ENCODE measurements at places on chromosomes 16 and 17.

DNA sequence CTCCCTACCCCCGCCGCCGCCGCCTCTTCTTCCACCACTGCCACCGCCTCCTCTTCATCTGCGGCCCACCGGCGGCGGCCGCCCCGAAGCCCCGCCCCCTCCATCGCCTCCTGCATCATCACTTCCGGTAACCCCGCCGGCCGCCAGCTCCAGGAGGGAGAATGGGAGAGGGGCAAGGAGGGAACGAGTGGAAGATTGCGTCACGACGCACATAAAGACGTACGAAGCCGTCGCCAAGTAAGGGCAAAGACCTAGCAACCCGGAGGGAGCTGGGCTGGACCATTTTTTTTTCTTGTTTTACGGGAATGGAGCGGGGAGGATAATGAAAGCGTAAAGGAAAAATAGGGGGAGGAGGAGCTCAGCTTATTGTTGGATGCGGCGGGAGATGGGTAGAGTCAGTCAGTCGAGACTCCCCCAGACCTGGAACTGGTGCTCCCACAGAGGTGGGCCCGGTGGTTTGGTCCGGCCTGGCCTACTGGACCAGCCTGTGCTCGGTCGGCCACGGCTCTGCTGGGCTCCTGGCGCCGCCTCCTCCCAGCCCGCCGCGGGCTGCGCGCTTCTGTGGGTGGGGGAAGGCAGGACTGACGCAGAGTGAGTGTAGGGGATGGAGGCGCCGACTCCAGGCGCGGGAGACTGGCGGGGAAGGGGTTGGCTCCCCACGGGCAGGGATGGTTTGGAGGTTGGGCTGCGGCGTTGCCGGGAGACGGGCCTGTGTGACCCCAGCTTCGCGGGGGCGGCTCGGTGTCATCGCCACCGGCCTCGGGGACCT, at the start of the genes DCUN1D3 and LYRM1:
DCUN1D3 (minus strand) TSS at position 60 of the 769 bp plus-strand sequence. CDS start 37,820 bp downstream, outside the sequence.
LYRM1 (plus strand) TSS at position 473 of the 769 bp plus-strand sequence. CDS start 14,785 bp downstream, outside the sequence.
- no peak for DNase-seq

DNA sequence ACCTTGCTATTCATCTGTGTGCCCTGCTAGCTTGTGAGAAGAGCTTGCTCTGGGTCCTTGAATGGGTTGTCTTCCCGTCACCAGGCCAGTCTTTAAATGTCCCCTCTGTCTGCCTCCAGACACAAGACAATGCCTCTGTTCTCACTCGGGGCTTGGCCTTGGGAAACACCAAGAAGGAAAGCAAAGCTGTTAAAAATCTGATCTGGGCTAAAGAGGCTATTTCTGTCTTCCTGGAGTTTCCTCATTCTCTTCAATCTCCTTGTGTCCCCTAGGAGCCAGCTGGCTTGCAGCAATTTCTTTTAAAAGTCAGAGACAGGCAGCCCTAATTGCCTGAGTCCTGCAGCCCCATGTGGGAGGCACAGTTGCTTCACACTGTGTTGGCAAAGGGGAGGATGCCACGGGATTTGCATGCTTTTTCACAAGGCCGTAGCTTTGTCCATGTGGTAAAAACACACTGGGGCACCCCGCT, 2.5 kb downstream of the DNAI2 start:
- no peak for DNase-seq

DNA sequence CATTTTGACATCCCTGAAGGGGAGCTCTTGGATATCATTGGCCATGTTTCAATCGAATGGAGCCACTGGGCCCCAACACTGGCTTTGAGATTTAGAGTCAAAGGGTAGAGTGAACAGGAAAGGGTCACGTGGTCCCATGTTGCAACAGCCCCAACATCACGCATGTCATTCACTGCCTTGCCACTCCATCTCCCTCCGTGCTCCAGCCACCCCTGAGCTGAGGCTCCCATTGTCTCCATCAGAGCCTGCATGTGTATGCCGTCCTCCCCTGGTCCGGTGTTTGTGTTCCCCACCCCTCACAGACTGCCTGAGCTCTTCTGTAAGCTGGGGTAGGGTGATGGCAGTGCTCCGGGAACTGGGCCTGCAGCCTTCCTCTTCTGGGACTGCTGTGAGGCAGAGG, 12.1 kb downstream of the NFE2L1 start:
- DNase-seq, result no peak

DNA sequence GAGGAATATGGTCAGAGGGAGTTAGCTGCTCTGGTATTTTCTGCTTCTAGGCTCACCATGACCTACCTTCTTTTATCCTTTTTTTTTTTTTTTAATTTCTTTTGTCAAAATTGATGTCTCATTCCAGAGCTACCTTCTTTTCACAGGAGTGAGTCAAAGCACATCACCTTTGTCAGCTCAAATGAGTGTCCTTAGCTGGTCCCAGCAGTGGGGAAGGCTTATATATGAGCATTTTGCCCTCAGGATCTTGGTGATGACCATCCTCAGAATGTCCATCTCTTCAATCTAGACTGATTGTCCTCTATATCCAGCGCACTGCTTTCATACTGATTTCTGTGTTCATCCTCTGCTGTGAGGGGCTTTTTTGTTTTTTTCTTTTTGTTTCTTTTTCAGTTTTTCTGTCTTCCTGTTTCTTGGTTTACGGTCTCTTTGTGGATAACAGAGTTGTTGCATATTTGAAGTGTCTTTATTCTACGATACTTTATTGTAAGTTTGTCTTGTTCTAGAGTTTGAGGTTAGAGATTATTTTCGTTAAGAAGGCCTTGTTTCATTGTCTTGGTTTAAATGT, 24.9 kb downstream of the CBFB start:
- no peak for DNase-seq

- DNase-seq, result no peak
These were observed 11.0 kb downstream of the AIPL1 start for GRCh38 chr17:6423931-6424330.

DNA sequence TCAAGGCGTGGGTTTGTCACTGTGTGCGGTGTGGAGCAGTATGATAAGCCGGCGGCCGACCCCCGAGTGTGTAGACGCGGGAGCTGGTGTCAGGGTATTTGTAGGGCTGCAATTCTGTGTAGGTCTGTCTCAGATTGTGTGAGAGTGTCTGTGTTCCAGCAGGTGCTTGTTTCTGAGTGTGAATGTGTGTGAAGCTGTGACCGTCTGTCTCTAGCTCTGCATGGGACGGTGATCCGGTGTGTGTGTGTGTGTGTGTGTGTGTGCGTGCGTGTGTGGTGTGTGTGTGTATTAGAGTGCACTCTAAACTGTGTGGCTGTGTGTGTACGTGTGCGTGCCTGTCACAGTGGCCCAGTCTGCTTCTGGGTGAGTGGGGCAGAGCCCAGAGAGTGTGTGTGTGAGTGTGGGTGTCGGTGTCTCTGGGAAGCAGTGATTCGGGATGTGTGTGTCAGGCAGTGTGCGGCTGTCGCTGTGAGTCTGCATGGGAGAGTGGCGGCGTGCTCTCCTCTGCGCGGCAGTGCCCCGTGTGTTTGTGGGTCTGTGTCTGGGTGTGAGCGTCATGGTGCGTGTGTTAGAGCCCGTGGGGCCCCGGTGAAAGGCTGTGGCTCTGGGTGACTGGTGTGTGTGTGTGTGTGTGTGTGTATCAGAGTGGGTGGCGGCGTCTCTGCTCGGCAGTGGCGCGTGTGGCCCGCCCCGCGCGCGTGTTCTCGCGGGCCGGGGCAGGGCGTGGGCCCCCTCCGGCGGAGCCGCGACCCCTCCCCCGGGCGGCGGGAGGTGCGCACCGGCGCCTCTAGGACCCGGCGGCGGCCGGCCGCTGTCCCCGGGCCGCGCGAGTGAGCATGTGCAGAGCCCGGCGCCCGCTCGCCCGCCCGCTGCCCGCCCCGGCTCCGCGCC, at the start of gene WSCD1:
WSCD1 (plus strand) TSS at position 841 of the 891 bp plus-strand sequence. CDS start 10,280 bp downstream, outside the sequence.
- no peak for DNase-seq

DNA sequence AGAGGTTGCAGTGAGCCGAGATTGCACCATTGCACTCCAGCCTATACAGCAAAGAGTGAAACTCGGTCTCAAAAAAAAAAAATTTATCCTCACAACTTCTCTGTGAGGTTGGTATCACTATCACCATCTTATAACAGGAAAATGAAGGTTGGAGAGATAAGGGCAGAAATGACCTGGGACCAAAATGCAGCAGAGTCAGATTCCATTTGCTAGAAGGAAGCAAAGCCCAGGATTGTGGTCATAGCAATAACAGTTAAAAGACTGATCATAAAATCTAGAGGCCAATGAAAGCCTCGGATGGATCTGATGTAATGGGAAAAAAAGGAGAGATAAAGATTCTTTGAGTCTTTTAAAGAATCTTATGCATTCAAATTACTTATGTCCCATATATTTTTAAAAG, 69.6 kb upstream of the TEKT1 start:
- no peak for DNase-seq

DNA sequence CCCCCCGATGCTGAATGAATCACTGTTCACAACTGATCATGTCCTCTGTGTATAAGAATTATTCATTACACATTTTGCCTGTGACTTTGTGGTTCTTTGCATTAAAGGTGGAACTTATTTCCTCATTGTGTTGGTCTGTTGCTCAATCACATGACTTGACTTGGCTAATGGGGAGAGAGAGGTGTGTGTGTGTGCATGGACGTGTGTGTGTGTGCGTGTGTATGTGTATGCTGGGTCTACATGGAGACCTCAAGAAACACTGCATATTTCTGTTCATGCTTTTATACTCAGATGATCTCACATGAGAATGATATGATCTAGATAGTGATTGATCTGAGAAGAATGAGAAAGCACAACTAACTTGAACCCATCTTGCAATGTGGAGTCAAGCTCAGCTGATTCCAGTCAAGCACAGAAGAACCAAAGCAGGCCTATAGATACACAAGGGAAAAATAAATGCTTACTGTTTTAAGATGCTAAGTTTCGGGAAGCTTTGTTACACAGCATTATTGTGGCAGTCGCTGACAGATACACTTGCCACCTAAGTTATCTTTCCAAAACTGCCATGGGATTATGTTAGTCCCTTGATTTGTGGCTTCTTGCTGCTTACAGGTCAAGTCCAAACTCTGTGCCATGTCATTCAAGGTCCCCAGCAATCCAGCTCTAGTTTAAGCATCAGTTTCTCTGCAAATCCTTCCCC, 167.9 kb upstream of the ZFHX3 start:
- DNase-seq, result no peak

GRCh38 chr17:56977673-56978395, at the start of gene SCPEP1:
Gene SCPEP1 (plus strand): TSS chr17:56978131. CDS start chr17:56978160, 29 bp downstream.
- no peak for DNase-seq

- DNase-seq, result no peak
These were observed at the start of gene GIT1 for GRCh38 chr17:29589524-29590410. Gene GIT1 (minus strand): TSS chr17:29589648. CDS start chr17:29589378, 270 bp downstream.

GRCh38 chr17:42685831-42686230, 3.5 kb downstream of the CNTNAP1 start:
- DNase-seq, result no peak

GRCh38 chr16:84339311-84339710, 29.0 kb upstream of the ATP2C2 start:
- no peak for DNase-seq

GRCh38 chr16:83915081-83915480, 16.2 kb downstream of the MLYCD start:
- DNase-seq, result no peak

GRCh38 chr17:47902039-47902744, 6.2 kb downstream of the SP2 start:
- no peak for DNase-seq

GRCh38 chr16:181565-182021, 1.3 kb downstream of the HBQ1 start:
- DNase-seq, result no peak

DNA sequence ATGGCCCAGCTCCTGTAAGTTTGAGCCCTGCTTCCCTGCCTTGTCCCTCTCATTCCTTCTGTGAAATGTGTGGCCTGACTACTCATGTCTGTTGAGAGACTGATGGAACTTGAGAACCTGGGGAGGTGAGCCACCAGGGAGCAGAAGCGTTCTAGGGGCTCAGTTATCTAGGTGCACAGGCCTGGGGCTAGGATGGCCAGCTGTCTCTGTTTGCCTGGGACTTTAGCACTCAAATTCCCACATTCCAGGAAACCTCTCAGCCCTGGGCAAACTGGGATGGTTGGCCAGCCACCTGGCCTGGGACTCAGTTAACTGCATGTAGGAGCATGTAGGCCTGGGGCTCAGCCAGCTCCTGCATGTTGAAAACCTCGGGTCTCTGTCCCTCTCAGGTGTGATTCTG, 9.3 kb upstream of the EPN3 start:
- no peak for DNase-seq

GRCh38 chr17:58402679-58403078, 14.7 kb downstream of the RNF43 start:
- DNase-seq, result no peak

DNA sequence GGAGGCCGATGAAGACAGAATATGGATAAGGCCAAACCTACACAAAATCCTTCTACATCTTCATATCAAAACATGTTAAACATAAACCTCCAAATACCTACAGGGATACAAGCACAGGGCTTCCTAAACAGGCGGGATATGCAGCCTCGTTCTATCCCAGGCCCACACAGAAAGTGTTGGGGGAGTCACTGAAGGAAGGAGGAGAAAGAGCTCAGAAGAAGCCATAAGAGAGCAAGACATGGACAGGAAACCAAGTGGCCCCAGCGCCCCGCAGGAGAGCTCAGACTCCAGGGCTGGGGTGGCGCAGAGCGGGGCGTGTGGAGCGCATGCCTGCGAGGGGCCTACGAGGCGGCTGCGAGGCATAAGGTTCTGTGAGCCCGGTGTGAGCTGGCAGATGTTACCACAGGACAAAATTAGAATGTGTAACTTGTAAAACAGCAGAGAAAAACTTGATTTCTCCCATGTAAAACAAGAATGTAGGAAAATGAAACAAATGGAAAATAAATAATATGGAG, 11.0 kb upstream of the FASN start:
- DNase-seq, result no peak

DNA sequence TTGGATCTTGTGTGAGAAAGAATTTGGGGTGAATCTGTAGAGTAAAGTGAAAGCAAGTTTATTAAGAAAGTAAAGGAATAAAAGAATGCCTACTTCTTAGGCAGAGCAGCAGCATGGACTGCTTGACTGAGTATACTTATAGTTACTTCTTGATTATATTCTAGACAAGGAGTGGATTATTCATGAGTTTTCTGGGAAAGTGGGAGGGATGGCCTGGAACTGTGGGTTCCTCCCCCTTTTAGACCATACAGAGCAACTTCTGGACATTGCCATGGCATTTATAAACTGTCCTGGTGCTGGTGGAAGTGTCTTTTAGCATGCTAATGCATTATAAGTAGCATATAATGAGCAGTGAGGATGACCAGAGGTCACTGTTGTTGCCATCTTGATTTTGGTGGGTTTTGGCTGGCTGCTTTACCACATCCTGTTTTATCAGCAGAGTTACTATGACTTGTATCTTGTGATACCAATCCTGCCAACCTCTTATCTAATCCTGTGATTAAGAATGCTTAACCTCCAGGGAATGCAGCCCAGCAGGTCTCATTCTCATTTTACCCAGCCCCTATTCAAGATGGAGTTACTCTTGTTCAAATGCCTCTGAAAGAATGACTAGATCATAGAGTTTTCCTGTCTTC, 58.7 kb downstream of the HSD17B2 start:
- DNase-seq, result no peak

- no peak for DNase-seq
These were observed 19.7 kb downstream of the TMEM235 start for GRCh38 chr17:78250891-78251772.

DNA sequence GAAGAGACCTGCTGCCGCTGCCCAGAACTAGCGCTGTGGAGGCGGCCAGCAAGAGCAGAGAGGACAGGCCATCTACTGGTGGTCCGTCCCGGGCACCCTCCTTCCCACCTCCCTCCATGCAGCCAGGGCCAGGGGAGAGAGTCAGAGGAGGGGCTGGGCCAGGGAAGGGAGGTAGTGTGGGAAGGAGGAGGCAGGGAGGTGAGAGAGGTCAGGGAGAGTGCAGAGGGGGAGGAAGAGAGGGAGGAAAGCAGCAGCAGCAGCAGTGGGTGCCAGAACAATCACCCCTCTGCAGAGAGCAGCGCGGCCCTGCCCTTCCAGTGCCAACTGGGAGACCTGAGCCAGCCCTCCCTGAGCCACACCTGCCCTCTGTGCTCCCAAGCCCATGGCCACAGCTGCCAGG, 6.6 kb downstream of the C16orf95 start:
- DNase-seq, result no peak

GRCh38 chr16:67678354-67679023, 11.9 kb downstream of the C16orf86 start:
- DNase-seq, result no peak
